Foreskin melanocyte (primary cell): ENCODE measurements at places on chromosomes 3 and 15.

DNA sequence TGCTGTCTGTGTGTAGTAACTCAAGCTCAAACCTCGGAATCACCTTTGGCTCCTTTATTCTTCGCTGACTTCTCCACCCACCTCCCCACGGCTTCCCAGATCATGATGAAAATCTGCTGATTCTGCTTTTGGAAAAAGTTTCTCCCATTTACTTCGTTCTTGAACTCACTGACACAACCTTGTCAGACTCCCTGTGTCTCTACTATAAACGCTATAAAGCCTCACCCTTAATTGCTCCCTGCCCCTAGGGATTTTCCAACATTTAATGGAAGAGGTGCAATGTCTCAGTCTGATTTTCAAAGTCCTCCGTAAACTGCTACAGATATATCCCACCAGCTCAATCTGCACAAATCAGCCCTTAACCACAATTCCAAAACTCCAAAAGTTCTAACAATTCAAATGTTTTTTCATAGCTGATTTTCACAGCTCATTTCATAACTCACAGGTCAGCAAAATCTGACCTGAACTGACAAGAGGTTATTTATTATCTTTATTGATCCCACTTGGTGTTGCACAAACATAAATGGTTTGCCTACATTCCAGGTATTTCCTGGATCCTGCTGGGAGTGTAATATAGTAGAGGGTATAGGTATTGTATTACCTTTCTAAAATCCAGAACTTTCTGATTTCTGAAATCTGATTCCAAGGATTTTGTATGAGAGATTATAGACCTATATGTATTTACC is 129.4 kb downstream of the PLD1 start:
- no peak for DNase-seq

- DNase-seq: peak; percentile 52
Measured at GRCh38 chr15:71275098-71275497, 159.8 kb downstream of the THSD4 start.

DNA sequence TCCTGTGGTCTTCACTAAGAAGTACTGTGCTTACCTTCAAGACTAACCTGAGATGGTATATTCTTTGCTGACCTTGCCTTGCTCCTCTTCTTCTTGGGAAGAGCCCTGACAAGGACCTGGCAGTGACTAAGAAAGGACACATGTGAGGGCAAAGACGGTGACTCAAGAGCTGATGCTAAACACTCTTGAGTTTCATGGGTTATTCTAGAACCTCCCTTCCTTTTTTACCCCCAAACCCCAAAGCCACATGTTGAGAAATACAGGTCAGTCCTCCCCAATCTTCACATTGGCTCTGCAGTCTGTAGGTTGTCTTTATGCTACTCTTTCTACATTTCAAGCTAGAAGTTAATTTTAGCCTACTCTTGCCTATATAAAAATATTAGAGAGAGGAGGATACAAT is 200.6 kb downstream of the SEMA6D start:
- no peak for DNase-seq

GRCh38 chr3:67291287-67292252 is 293.5 kb downstream of the KBTBD8 start:
- no peak for DNase-seq

DNA sequence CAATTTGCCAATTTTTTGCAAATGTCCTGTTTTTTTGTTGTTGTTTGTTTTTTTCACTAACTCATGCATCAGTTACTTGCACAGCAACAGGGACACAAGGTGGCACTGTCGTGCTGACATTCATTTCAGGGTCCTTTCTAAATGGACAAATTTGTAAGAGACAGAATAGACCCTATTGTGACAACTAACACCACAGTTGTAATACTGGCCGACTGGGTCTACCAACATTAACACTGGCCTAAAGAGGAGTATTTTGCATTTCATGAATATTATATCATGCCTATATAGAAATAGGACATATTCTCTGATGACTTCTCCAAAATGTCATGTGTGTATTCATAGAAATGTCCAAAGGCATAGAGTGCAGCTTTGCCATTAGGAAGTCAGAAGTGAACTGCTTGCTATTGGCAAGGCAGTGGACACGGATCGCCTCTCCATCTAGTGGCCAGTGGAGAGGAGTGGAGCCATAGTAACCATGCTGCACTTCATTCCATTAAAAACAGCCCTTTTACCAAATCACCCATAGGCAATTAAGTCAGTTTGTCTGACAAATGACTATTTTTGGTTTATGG is 54.8 kb downstream of the ZBTB20 start:
- peak; percentile 71 for DNase-seq

GRCh38 chr3:72013084-72013483 is 228.1 kb upstream of the PROK2 start:
- no peak for DNase-seq
